Naive thymus-derived CD8-positive, alpha-beta T cell (primary cell): ENCODE measurements at places on chromosomes 13 and 19. TPM values are rescaled to one million over a fixed set of nuclear protein-coding genes. Genes with fewer than 3 reads are reported as not detected.

Gene ZIC2
- polyA plus RNA-seq: not detected

- DNase-seq: no peak
Measured at GRCh38 chr13:59677966-59678814, 485.5 kb downstream of the DIAPH3 start.

DNA sequence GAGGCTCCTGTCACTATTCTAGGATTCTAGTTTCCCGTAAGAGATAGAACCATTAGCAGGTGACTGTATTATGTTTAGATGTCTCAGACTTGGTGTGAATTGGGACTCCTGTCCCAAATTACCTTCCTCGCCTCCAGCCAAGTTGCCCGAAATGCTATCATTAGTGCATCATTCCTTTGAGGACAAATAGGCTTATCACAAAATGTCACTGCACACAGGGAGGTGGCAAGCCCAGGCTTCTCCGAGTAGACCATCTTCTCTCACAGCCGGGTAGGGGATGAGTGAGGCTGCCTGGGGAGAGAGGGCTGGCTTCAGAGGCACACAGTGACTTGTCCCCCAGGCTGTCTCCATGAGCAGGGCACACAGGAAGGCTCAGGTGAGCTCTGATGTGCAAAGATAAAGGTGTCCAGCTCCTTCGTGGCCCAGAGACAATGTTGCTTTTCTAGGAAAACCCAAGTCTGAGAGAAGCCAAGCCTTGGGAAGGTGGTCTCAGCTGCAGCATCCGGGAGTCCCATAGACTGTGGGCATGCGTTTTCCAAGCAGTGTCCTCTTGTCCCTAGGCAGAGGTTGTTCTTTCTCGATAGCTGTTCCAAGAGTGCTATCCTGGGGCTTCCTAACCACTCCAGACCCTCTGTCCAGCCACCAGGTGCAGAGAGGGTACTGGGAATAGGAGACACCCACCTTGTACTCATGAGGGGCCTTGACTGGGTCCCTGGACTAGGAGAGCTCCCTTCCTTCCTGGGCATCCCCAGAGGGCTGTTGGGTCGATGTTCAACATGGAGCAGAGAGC, 163.1 kb upstream of the TSHZ3 start:
- DNase-seq: no peak

- no peak for DNase-seq
Measured at GRCh38 chr13:97125810-97126738, 96.1 kb upstream of the MBNL2 start.

DNA sequence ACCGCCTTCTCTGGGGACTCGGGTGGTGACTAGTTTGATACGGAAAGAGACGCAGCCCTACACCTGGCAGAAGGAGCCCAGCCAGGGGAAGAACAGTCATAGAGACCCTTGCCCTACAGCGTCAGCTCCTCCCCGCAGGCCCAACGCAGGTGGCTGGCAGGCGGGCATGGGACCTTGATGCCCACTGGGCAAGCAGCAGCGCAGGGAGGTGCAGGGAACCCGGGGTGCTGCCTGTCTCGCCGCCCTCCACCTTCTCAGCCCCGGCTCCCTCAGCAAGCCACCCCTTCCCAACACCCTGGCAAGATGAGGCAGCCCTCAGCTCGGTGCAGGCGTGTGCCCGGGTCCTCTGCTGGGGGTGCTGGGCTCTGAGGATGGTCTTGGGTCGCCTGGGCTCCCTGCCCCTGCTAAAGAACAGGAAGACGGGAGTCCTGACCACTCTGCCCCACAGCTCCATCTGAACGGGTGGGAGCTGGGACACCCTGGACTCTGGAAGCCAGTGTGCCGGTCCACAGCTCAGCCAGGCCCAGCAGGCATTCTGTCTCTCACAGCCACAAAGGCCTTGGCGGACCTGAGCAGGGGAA, 9.0 kb downstream of the MIER2 start:
- DNase-seq: no peak

Gene BST2
- 178 TPM for polyA plus RNA-seq

DNA sequence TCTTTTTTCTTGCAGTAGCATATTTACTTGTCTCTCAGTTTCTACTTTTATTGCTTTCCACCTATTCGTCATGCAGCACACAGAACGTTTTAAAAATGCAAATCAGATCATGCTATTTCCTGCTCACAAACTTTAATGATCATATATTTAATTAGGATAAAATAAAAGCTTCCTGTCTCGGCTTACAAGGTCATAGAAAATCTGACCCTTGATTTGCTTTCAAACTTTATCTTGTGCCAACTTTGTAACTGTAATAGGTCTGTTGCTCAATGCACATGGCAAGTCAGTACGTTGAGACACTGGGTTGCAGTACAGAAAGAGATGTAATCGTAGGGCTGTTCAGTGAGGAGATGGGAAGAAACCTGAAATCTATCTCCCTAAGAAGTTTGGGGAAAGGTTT, 95.6 kb upstream of the CSNK1A1L start:
- DNase-seq: no peak

GRCh38 chr13:28877408-28877807, 57.3 kb downstream of the MTUS2 start:
- DNase-seq: no peak

DNA sequence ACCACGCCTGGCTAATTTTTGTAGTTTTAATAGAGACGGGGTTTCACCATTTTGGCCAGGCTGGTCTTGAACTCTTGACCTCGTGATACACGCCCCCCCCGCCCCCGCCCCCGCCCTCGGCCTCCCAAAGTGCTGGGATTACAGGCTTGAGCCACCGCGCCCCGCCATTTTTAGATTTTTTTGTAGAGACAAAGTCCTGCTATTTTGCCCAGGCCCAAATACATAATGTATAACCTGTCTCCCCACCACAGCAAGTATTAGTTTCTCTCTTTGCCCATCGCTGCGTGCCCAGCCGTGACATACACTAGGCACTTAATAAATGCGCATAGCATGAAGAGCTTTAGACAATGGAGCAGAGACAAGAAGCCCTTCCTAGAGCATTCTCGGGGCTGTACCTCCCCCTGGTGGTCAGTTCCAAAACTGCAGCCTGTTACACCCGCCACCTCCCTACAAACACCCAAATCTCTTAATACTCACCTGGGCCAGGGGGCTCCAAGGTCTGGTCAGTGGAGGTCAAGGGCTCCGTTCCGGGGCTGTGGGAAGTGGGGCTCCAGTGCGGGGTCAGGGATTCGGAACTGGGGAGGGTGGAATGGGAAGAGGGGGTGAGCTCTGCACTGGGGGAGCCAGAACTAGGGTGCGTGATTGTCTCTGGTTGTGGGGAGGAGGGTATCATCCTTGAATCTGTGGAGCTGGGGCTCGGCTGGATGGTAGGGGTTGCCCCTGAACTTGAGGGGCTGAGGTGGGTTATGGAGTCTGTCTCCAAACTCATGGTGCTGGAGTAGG, 22.5 kb downstream of the IQCN start:
- peak; percentile 78 for DNase-seq

DNA sequence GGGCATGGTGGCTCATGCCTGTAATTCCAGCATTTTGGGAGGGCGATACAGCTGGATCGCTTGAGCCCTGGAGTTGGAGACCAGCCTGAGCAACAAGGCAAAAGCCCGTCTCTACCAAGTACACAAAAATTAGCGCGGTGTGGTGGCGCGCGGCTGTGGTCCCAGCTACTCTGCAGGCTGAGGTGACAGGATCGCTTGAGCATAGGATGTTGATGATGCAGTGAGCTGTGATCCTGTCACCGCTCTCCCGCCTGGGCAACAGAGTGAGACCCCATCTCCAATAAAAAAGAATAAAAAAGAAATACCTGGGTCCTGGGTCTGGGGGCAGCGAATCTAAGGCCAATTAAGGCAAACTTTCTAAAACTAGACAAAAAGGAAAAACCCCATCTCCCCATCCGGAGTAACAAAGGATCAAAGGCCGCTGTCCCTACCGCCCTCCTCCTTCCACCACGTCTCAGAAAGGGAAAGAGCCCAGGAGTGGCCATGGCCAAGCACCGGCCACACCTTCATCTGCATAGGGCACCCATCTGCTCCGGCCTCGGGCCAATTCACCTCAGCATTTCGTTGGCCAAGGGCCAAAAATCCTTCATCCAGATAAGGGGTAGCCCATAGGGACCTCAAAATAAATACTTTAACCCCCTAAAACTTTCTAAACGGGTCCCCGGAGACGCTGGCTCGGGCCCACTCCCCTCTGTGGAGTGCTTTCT, 851 bp downstream of the ZNF320 start:
- DNase-seq: no peak

Gene ZNF132
- polyA plus RNA-seq: 1.0 TPM

GRCh38 chr19:47158879-47159503, 28.4 kb downstream of the SAE1 start:
- no peak for DNase-seq

DNA sequence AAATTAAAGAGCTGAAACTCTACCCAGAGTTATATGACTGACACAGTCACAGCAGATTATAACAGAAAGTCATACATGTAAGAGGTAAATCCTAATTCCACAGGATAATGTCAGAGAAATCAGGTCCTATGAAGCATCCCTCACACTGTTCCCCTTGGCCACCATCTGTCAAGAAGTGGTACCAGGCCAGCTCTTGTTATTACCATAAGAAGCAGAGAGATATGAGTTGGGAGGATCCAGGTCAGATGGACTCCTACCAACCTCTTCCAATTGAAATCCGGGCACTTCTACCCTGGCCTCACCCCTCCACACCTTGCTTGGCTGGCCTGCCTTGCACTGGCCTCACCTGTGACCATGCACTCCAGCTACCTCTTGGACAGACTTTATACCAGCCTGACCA, 353.2 kb downstream of the DNAJC15 start:
- DNase-seq: no peak

Gene ICAM3
- 229 TPM for polyA plus RNA-seq

Gene VMAC
- 6.2 TPM for polyA plus RNA-seq

DNA sequence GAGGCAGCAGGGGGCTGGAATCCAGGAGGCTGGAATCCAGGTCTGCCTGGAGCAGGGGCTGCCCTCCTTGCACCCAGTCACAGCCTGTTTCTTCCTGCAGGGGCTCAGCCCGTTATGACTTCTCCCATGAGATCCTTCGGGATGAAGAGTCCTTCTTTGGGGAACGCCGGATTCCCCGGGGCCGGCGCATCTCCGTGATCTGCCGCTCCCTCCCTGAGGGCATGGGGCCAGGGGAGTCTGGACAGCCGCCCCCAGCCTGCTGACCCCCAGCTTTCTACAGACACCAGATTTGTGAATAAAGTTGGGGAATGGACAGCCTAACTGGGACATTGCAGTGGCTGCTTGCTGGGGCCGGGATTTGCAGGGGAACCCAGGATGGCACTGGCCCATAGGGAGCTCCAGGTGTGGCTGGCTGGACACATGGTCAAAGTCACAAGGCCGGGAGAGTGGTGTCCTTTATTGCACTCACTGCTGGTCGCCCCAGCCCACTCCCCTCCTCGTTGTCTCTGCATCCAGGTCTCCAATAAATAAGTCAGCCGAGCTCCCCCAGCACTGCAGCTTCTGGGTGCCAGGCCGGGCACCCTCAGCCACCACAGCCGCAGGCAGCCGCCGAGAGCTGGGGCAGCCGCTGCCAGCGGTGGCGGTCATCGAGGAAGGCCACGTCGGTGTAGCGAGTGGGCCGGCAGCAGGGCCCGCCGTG, 872 bp downstream of the PSPN start:
- DNase-seq: no peak

Gene SELENOV
- not detected for polyA plus RNA-seq

Gene CPB2
- polyA plus RNA-seq: not detected

Gene CACTIN
- 6.9 TPM for polyA plus RNA-seq

GRCh38 chr13:107743983-107744382, 471.4 kb downstream of the LIG4 start:
- no peak for DNase-seq

Gene SEMA6B
- not detected for polyA plus RNA-seq

GRCh38 chr13:26759249-26759906, 1.2 kb downstream of the GPR12 start:
- DNase-seq: no peak

Gene IL12RB1
- polyA plus RNA-seq: 32.9 TPM

Gene KLHL1
- not detected for polyA plus RNA-seq

GRCh38 chr19:1149259-1150045, 24.6 kb downstream of the SBNO2 start:
- DNase-seq: no peak

- no peak for DNase-seq
Measured at GRCh38 chr19:28514166-28514565, 698.8 kb downstream of the UQCRFS1 start.

DNA sequence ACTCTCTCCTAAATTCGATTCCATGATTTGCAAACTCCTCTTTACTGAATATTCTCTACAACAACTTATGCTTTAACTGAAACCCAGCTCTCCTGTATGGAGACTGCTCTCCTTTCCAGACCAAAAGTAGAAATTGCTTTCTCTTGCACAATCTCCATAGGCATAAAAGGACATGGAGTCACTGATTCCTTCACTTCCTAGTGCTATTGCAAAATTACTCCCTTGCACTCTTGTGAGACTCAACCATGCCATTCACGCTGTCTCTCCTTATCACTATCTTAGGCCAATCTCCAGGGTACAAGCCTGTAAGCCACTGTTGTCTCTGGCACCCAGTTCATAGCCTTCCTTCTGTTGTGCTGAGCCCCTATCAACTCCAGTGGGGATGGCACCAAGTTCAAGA, 30.6 kb downstream of the SERPINE3 start:
- DNase-seq: no peak

- peak; percentile 7 for DNase-seq
Measured at GRCh38 chr19:30649934-30650614, 277.9 kb downstream of the ZNF536 start.

DNA sequence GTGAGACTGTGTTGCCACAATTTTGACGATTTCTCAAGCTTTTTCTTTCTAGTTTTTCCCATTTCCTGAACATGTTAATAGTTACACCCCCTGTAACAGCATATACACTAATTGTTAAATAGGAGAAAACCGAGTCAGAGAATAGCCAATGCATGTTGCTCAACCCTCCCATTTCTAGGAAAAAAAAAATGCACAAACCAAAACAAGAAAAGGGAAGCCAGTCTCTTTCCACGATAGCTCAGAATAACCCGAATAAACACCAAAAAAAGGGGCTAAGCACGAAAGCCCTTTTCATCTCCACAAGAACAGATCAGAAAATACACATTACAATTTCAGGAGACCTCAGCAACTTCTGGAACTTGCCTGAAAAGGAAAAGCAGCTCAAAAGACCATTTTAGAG, 16.3 kb downstream of the LATS2 start:
- DNase-seq: no peak

Gene ZNF382
- 3.3 TPM for polyA plus RNA-seq

GRCh38 chr19:35907377-35907745, 734 bp downstream of the TYROBP start:
- no peak for DNase-seq

GRCh38 chr19:33343859-33344572, 29.5 kb upstream of the CEBPG start:
- no peak for DNase-seq

- DNase-seq: no peak
Measured at GRCh38 chr19:3576696-3577443, 4.1 kb downstream of the HMG20B start.

Gene ZSCAN22
- polyA plus RNA-seq: 1.4 TPM

DNA sequence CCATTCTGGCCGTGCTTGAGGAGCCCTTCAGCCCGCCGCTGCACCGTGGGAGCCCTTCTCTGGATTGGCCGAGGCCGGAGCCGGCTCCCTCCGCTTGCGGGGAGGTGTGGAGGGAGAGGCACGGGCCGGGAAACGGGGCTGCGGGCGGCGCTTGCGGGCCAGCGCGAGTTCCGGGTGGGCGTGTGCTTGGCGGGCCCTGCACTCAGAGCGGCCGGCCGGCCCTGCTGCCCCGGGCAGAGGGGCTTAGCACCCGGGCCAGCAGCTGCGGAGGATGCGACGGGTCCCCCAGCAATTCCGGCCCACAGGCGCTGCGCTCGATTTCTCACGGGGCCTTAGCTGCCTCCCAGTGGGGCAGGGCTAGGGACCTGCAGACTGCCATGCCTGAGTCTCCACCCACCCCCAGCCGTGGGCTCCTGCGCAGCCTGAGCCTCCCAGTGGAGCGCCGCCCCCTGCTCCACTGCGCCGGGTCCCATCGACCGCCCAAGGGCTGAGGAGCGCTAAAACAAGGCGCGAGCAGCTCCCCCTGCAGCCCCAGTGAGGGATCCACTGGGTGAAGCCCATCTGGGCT, 76.5 kb downstream of the PCDH20 start:
- DNase-seq: no peak
